Urothelium cell line (cell line): ENCODE measurements at places on chromosomes 3 and 15.
A peak's percentile ranks its signal among the peaks of the same experiment; 100 is the strongest.

GRCh38 chr15:65796610-65797078, 4.6 kb upstream of the DENND4A start:
- DNase-seq = peak; percentile 67

- no peak for DNase-seq
Measured at GRCh38 chr3:9837701-9838582, 5.9 kb downstream of the RPUSD3 start.

DNA sequence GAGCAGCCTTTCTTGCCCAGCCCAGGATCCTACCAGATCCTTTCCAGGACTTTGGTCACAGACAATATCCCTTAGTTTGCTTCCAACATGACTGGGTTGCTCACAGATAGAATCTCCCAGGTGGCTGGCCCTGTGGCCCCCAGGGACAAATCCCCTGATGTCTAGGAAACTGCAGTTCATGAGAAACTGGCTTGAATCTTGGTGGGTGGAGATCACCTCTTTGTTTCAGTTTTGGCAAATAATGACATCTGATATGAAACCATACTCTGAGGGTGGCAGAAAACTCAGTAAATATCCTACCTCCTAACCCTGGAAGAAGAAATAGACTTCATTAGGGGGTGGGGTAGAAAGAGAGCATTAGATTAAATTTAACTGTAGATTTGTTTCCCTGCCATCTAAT, 44.1 kb upstream of the PFN2 start:
- no peak for DNase-seq

DNA sequence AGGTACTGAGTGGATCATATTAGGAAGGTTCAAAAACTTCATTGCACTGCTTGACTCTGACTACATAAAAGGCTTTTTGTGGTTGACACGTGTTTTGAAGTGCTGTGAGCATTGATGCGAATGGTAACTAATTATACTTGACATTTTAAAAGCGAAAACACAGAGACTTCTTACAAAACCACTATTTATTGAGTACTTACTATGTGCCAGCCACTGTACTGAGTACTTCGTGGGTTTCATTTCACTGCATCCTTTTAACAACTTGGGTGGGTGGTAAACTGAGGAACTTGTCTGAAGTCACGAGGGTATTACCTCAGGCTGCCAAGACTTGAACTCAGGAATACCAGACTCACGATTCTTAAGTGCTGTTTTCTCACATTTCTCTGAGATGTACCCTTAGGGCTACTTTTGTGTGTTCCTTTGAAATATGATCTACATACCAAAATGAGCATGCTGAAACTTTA, 45.3 kb upstream of the PPP4R2 start:
- DNase-seq = no peak

- DNase-seq = peak; percentile 20
Measured at GRCh38 chr15:23690450-23690852, 3.3 kb upstream of the NDN start.

DNA sequence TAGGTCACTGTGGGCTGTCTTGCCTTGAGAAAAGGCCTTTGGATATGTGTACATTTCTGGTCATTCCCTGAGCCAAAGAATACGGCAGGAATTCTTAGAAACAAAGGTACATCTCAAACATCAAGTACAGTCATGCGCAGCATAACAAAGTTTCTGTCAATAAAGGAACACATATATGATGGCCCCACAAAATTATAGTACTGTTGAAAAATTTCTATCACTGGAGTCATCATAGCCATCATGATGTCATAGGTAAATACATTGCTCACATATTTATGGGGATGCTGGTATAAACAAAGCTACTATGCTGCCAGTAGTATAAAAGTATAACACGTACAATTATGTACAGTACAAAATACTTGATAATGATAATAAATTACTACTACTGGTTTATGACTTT, 38.9 kb upstream of the NECTIN3 start:
- DNase-seq = no peak

DNA sequence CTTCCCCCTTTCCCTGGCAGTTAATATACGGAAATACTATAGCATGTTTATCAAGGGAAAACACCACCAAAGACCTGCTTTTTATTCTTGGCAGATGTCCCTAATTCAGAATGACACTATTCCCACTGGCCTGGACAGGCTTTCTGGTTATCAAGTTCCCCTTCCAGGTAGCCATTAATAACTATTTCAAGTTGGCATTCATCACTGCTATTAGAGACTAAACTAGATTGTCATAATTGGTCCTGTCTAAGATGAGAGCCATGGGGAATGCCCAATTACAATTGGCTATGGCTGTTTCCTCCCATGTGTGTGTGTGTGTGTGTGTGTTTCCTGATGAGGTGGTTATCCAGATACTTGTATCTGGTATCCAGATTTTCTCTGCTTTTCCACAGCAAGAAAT, 608.1 kb downstream of the SQOR start:
- no peak for DNase-seq

DNA sequence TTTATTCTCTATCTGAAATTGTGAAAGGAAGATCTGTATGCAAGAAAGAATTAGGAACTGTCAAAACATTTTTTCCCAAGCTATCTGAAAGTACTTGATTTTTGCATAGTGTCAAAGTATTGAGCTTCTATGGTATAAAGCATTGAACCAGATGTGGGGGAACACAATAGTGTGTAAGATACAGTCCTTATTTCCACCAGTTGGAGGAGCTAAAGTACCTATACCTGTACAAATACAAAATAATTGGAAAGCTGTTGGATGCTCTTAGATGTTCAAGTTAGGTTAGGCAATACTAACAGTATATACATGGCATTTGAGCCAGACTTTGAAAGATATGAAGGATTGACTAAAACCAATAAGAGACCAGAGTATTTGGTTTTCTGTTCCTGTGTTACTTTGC, 148.4 kb downstream of the B3GALNT1 start:
- no peak for DNase-seq

- no peak for DNase-seq
Measured at GRCh38 chr15:99603828-99604227, 38.0 kb downstream of the MEF2A start.
